ENCODE measurements at places on chromosomes 12 and 14. TPM values are rescaled to one million over a fixed set of nuclear protein-coding genes. Genes with fewer than 3 reads are reported as not detected.

Gene PLEKHD1
- total RNA-seq = 0.21 TPM

Gene TAS2R7
- total RNA-seq = not detected

Gene KLHL33
- total RNA-seq = 0.18 TPM

Gene MUCL1
- not detected for total RNA-seq

Gene CLBA1
- total RNA-seq = 20.9 TPM

Gene ASB2
- 208 TPM for total RNA-seq

Gene BDKRB2
- 0.49 TPM for total RNA-seq

Gene FOXG1
- 0.11 TPM for total RNA-seq

Gene RD3L
- total RNA-seq = 0.18 TPM

Gene LBHD2
- not detected for total RNA-seq

Gene DACT1
- 259 TPM for total RNA-seq

Gene SRRM4
- total RNA-seq = 0.14 TPM

Gene HCAR1
- total RNA-seq = not detected

Gene TMPO
- total RNA-seq = 98.1 TPM

Gene SLC25A47
- total RNA-seq = not detected

Gene LACRT
- not detected for total RNA-seq

Gene FMNL3
- 5.1 TPM for total RNA-seq

Gene TRHDE
- not detected for total RNA-seq

Gene TBX3
- 87.5 TPM for total RNA-seq

Gene NPFF
- not detected for total RNA-seq
